ENCODE measurements at places on chromosomes 6 and 20. TPM values are rescaled to one million over a fixed set of nuclear protein-coding genes. Genes with fewer than 3 reads are reported as not detected.
A peak's percentile ranks its signal among the peaks of the same experiment; 100 is the strongest.

- peak; percentile 24 for DNase-seq
Measured at GRCh38 chr6:106448000-106448426, 87.5 kb downstream of the CRYBG1 start.

- no peak for DNase-seq
Measured at GRCh38 chr6:166929542-166930189, 26.7 kb downstream of the RNASET2 start.

DNA sequence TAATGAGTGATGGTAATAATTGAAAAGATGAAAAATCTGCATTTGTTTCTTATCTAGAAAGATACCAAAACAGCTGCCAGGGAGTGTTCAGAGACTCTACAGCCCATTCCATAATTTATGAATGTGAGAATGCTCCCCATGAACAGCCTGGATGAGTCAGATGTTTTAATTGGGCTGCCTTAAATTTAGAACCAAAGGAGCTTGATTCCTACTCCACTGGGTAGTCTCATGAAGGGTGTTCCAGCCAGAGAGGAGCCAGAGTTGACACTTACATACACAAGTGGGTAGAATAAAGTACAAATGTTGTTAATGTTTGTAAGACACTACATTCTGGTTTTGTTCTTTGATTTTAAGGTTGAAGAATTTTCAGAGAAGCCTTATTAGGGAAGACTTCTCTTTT lies 158.7 kb upstream of the PRND start:
- DNase-seq = no peak

DNA sequence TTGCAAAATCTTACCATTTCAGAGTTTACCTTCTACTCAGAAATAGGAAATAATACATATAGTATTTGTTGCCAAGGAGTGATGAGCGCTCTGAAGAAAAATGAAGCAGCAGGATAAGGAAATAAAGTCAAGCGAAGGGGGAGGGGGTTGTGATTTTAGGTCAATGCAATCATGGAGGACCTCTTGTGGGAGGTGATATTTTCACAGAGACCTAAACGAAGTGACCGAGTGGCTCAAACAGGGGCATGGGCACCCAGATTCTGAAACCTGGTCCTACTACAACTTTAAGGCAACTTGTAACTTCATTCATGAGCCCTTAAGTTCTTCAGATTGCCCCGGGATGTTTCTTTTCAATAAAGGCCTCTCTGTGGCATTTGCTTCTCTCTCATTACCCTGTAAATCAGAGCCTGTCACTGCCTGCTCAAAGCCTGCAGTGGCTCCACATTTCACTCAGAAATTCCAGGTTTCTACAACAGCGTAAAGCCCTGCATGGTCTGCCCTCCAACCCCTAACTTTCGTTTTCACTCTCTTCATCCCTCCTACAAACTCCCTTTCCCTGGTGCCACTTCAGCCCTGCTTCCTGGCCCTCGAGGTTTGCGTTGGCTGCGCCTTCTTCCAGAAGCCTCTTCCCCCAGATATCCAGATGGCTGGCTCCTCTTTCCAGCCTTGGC lies 162.7 kb downstream of the TBC1D7 start:
- DNase-seq = no peak

The XRN2 gene
- total RNA-seq = 58.6 TPM

The PROKR2 gene
- not detected for total RNA-seq
